ENCODE measurements at places on chromosomes 12 and 14.

DNA sequence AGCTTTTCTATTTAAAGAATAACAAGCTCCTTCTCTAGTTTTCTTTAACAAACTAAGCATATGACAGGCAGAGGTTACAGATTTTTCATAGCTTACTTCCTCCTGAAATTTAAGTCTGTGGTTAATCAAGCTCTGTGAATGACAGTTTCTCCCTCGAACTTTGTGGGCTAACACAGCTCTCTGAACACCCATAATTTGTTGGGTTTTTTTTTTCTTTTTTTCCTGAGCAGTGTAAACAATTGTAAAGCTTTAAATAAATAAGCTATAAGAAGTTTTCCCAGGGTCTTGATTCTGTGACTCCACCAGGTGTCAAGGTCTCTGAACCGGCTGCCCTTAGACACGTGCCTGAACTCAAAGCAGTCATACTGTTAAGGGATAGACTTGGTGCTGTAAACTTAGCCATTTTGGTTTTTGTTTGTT is 128.1 kb upstream of the AMIGO2 start:
- peaks cover 2% of the 10 kb centered on the region for H3K4me1 ChIP-seq
- peaks cover 11% of the 10 kb centered on the region for H3K27me3 ChIP-seq
- H3K4me3 ChIP-seq: no peak overlapping the region
- no peak for DNase-seq

DNA sequence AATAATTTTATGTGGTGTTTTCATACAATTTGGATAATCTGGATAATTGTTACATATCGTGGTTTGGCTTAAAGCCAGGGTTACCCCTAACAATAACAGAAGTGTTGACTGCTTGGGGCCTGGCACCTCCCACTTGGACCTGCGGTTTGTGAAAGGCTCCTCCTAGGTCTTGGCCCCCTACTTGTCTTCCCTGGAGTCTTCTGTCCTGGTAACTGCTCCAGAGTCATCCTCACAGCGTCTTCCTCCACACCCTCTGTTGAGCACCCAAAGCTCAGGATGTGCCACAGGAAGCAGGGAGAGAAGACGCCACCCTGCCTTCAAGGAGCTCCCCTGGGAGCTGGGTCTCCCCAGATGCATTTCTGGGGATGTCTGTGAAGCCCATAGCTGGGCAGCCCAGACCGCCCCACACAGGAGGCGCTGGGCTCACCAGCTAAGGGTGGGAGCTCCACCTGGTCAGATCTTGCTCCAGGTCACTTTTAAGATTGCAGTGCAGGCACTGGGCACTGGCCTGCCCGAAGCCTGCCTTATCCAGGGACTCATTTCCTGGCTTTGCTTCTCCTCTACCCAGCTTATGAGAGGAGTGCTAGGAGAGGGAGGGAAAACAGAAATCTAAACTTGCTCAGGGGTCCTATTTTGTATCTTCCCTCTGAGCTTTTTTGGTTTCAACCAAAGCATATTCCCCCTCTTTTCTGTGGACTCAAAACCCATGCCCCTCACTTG is 98.2 kb downstream of the ZFP36L1 start:
- no peak for DNase-seq
- peaks cover 34% of the 10 kb centered on the region for H3K4me1 ChIP-seq
- H3K4me3 ChIP-seq: no peak overlapping the region
- no peaks in the 10 kb centered on the region for H3K36me3 ChIP-seq

DNA sequence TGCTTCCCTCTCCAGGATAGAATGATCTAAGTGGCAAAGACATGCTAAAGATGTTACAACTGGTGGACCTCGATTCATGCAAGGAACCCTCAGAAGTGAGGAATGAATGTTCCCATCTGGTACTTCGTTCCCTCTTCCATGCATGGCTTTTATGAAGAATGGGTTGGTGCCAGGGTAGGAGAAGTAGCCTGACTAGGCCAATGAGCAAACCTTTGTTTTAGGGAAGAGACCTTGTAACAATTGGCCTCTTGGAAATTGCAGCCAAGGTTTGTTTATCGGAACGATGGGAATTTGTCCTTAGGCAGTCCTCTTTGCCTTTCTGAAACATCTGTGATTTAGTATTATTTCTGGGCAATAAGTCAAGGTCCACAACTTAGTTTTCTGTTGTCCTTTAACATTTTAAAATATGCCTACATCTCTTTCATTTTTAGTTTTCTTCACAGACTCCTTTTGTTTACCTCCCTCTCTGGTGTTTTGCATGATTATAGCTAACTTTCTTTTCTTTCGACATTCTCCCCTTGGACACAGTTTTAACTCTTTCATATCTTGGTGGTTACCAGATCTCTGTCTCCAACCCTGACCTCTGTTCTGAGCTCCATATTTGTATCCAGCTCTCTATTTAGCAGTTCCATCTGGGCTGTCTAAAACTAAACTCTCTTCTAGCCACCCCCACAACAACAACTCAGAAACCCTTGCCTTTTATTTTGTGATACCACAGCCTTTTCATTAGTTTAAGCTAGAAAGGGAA is 70.0 kb downstream of the DIP2B start:
- no peak for DNase-seq
- H3K27me3 ChIP-seq: no peaks in the 10 kb centered on the region
- H3K27ac ChIP-seq: no peak overlapping the region
- no peaks in the 10 kb centered on the region for H3K36me3 ChIP-seq

DNA sequence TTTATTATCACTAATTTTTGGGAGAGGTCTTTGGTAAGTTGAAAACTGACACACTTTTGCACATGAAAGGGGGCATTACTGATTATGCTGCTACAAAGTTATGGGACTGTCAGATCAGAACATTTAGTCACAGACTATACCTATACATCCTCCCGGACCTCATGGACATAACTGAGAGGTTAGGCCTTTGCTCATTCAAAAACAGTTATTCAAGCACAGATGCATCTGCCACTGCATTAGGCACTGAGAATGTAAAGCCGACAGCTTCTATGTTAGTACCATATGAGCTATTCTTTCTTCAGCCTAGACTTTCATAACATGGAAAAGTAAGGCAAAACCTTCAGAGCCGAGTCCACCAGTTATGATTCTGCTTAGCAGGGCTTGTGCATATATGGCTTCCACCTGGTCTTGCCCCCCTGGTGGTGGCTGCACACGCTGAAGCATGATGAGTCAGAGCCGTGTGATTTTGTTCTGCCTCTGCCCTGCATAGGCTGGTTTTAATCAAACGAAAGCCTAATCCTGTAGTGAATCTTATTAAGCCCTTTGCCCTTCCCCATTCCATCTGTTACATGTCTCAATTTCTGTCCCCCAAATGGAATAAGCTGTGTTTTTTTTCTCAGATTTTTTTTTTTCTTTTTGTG is 21.8 kb upstream of the RNU6-8 start:
- H3K27me3 ChIP-seq: no peaks in the 10 kb centered on the region
- H3K4me1 ChIP-seq: no peaks in the 10 kb centered on the region
- no peaks in the 10 kb centered on the region for H3K36me3 ChIP-seq
- DNase-seq: peak; percentile 66

GRCh38 chr14:70921669-70922068 is 14.4 kb downstream of the PCNX1 start:
- H3K4me1 ChIP-seq: peaks cover 5% of the 10 kb centered on the region
- no peak overlapping the region for H3K4me3 ChIP-seq
- no peak overlapping the region for H3K27ac ChIP-seq
- DNase-seq: no peak

DNA sequence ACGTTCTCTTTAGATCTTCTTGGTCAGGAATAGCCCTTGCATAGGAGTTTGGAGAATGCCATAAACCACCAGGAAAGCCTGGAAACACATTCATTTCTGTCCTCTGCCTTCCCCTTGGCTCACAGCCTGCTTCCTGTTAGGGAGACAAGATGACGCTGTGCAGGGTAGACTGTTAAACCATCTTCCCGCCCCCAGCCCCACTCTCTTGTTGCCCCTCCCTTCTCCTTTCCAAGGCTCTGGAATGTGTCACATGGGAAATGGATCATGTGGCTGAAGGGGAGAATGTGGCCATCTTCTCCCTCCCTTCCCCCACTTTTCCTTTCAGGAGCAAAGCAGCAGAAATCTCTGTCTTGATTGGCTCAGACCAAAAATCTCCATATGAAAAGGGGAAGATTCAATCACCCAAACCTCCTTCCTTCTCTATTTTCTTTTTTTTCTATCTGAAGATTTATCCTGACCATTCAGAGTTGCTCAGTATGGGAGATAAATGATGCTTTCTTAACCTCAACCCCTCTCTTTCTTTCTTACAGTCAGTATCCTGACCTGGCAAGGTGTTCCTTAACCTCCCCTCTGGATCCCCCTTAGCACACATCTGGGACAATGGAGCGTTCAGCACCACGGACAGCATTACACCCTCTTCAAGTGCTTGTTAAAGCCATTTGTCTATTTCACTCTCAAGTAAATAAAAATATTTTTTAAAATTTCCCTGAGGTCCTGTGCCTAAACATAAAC is 11.4 kb downstream of the GPR19 start:
- H3K27me3 ChIP-seq: no peaks in the 10 kb centered on the region
- no peak overlapping the region for H3K4me3 ChIP-seq
- peak; percentile 63 for DNase-seq
- no peak overlapping the region for H3K27ac ChIP-seq
- H3K36me3 ChIP-seq: no peaks in the 10 kb centered on the region
- H3K4me1 ChIP-seq: peaks cover 1% of the 10 kb centered on the region

Measured in mesenchymal stem cell (in vitro differentiated cells and primary cell).